Right ventricle myocardium superior (tissue), 1 donor: ENCODE measurements at places on chromosomes 13 and 19.
A peak's percentile ranks its signal among the peaks of the same experiment; 100 is the strongest.

GRCh38 chr13:30971575-30971974 lies 39.1 kb downstream of the TEX26 start:
- DNase-seq: no peak

- no peak for DNase-seq
Measured at GRCh38 chr19:40492274-40492673, 25.5 kb downstream of the SPTBN4 start.

- no peak for DNase-seq
Measured at GRCh38 chr13:77872995-77873394, 45.6 kb downstream of the EDNRB start.

DNA sequence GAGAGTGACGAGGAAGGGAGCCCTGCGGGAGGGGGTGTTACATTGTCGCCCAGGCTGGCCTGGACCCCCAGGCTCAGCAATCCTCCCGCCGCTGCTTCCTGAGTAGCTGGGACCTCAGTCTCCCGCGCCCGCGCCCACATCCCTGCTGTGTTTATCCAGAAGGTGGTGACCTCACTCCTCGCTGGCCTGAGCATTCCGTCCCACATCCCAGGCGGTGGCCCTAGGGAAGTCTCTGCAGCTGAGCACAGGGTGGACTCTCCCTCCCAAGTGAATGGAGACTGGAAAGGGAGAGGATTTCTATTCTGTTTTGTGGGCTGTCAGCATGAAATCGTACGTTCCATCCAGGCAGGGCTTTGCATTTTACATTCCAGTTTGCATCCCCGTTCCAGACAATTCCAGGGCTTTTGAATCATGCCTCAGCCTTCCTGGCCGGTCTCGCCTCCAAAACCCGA lies 401 bp upstream of the ZNF765 start:
- peak; percentile 75 for DNase-seq

- DNase-seq: no peak
Measured at GRCh38 chr13:60836821-60837220, 439.8 kb downstream of the TDRD3 start.

DNA sequence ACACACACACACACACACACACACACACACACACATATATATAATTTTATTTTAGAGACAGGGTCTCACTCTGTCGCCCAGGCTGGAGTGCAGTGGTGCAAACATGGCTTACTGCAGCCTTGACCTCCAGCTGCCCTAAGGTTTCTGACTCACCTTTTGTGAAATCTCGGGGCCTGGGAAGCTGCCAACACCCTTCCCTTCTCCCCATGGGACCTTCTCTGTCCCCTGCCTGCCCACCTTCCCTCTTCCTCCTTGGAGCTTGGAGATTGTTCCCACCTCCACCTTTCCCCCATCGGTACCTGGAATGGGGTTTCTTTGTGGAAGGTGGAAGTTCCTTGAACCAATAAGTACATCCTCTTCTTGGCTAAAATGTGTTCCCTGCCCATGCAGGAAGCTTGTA lies 6.3 kb downstream of the ARRDC5 start:
- no peak for DNase-seq

- DNase-seq: no peak
Measured at GRCh38 chr19:39506944-39507714, 7.8 kb upstream of the SELENOV start.

GRCh38 chr19:10112037-10112761 lies 706 bp downstream of the P2RY11 start:
- no peak for DNase-seq

DNA sequence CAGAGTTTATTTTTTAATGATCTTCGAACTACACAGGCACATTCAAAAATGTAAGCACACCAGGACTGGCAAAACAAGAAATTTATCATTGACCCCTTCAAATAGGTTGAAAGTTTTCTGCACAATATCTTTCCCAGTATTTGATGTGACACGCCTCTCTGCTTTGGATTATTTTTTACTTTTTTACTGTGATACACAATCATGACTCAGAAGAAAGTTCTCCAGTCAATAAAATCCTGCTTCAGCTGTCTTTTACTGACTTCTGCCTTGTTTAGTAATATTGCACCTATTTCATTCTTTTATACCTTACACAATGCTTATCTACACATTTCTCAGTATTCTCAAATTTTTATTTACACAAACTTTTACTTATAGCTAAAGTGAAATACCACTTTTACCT lies 1750.4 kb downstream of the PCDH9 start:
- no peak for DNase-seq

DNA sequence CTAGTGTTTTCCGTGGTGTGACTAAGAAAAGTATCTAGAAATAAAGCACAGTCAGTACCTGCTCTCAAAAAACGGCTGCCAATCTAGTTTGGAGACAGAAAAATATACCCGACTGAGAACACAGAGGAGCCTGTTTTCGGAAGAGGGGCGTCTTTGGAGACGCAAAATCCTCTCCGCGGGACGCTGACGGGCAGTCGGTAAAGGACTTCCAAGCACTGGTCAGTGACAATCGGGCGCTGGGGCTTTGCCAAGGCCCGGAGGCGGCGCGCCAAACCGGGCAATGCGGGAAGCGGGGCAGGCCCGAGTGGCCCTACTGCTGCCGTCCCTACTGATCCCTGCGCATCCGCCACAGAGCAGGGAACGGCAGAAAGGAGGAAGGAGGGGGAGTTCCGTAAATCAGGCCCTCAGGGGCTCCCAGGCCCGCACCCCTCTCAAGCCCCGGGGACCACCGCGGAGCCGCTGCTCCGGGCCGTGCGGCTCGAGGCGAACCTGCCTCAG lies 588 bp upstream of the DPY19L3 start:
- DNase-seq: peak; percentile 83

DNA sequence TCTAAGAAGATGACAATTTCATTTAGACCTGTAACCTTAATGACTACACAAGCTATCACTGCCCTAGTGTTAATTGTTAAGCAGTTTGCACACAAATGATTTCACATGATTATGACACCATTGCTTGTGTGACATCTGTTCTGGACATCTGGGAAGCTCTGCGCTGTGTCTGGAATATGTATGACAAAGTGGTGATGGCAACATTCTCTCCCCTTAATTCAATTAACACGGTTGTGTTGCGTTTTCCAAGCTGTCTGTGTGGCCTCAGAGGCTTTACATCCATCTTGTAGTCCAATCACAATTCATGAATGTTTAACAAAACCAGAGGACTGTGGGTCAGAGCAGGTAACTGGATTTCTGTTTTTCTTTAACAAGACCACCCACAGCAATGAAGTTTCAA lies 204.4 kb downstream of the COG6 start:
- DNase-seq: no peak

GRCh38 chr13:35978607-35979316 lies 152.4 kb downstream of the DCLK1 start:
- DNase-seq: no peak

GRCh38 chr19:6214881-6215541 lies 64.8 kb downstream of the MLLT1 start:
- no peak for DNase-seq

DNA sequence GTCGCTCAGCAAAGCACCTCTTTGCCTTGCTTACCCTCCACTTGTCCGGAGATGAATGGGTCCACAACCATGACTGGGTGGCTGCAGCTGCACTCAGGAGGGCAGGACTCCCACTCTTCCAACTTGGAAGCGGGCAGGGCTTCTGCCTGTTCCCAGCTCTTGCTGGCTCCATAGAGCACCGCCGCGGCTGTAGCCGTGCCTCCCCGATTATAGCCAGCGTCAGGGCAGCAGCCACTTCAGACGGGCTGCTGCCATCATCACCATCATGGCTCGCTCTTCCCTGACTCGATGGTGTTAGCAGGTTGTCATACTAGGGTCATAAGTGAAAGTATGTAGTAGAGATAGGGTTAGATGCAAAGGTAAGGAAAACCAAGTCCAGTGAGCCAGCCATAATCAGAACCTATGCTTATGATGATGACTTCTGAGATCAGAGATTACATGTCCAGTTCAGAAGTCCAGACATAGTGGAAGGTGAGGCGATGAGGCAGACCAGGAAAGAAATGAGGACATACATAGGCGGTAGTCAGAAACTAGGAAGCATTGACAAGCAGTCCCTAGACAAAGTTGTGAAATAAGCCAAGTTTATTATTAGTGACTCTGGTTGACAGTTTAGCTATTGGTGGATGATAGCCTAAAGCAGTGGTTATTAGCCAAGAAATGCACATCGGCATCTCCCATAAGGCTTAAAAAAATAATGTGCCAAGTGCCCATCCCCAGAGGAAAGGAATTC lies 4.4 kb upstream of the INTS6 start:
- DNase-seq: no peak

DNA sequence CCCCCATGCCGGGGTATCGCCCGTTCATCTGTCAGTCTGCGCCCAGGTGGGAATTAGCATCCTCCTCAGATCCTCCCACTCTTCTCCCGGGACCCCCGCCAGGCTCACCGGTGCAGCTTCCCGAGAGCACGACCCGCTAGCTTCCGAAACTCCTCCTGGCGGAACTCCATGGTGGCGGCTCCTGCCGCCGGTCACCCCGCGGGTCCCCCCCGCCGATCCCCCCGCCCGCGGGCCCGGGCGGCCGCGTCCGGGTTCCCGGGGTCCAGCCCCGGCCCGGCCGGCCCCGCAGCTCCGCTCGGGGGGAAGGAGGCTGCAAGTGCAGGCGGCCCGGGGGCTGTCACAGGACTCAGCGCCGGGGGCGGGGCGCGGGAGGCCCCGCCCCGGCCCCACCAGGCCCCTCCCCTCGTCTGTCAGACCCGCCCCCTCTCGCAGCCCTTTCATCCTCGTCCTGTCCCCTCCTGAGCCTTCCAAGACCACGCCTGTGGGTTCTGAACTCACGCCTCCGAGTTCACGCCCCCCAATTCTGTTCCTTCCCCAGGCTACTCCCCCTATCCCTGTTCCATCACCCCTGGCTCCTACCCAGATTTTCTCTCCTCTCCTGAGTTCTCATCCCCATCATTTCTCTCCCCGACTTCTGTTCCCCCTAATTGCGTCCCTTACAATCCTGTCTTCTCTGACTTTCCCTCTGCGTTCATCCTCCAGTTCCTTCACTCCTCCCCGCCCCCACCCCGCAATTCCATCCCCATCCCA lies at the start of gene SLC17A7:
Gene SLC17A7, minus strand, starts transcription at position 318 of the 750 bp plus-strand sequence. Its CDS starts 148 bp downstream, at position 170.
- peak; percentile 73 for DNase-seq

DNA sequence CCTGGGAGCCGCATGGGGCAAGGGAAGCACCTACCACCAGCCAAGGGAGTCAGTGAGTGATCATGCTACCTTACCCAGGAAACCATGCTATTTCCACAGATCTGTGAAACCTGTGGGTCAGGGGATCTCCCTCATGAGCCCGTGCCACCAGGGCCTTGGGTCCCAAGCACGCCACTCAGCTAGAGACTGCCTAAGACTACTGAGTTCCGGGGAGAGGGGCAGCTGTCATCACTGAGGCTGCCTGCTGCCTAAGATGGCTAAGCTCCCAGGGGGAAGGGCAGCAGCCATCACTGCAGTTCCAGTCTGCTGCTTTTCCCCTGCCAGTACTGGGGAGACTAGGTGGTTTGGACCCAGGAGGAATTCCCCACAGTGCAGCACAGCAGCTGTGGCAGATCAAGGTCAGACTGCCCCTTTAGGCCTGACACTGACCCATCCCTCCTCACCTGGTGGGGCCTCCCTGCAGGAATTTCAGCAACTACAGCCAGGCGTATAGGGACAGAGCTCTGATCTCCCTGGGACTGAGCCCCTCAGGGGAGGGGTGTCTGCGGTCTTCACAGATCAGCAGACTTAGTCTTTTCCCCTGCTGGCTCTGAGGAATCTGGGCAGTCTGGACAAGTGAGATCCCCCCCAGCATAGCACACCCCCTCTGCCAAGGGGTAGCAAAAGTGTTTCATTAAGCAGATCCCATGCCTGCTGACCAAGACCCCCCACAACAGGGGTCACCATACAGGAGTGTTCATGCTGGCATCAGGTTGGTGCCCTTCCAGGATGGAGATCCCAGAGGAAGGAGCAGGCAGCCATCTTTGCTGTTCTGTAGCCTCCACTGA lies 26.9 kb downstream of the VSTM2B start:
- no peak for DNase-seq

DNA sequence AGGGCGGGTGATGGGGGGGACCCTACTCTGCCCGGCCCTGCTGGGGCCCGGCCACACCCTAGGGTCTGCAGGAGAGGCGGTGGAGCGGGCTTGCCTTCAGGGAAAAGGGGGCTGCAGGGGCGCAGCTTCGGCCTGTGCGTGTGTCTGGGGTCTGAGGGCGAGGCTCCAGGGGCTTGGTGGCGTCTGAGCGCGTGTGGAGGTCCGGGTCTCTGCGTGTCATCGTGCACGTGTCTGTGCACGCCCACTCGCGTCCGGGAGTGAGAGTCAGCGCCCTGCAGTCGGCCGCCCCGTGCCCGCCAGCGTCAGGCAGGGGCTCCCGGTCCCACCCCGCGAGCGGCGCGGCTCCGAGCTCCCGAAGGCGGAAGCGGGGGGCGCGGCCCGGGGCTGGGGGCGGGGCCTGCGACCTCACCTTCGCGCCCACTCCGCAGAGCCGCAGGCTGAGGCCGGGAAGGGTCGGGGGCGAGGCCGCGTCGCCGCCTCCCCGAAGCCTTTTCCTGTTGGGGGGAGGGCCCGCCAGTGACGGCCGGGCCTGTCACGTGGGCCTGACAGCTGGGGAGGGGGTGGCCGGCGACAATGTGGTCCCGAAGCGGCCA lies at the start of gene ARHGAP45:
Gene ARHGAP45, plus strand, starts transcription at position 420 of the 593 bp plus-strand sequence. CDS start 239 bp downstream, outside the sequence.
- peak; percentile 74 for DNase-seq

DNA sequence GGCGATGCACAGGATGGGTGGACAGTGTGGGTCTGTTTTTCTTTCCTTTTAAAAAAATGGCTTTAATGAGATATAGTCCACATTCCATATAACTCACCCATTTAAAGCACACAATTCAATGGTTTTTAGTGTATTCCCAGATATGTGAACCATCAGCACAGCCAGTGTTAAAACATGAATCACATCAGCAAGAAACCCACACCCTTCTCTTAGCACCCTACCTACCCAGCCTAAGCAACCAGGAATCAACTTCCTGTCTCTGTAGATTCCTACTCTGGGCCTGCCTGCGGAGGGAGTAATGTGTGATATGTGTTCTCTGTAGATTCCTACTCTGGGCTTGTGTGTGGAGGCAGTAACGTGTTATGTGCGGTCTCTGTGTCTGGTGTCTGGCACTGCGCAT lies 11.9 kb downstream of the TMEM255B start:
- DNase-seq: no peak

DNA sequence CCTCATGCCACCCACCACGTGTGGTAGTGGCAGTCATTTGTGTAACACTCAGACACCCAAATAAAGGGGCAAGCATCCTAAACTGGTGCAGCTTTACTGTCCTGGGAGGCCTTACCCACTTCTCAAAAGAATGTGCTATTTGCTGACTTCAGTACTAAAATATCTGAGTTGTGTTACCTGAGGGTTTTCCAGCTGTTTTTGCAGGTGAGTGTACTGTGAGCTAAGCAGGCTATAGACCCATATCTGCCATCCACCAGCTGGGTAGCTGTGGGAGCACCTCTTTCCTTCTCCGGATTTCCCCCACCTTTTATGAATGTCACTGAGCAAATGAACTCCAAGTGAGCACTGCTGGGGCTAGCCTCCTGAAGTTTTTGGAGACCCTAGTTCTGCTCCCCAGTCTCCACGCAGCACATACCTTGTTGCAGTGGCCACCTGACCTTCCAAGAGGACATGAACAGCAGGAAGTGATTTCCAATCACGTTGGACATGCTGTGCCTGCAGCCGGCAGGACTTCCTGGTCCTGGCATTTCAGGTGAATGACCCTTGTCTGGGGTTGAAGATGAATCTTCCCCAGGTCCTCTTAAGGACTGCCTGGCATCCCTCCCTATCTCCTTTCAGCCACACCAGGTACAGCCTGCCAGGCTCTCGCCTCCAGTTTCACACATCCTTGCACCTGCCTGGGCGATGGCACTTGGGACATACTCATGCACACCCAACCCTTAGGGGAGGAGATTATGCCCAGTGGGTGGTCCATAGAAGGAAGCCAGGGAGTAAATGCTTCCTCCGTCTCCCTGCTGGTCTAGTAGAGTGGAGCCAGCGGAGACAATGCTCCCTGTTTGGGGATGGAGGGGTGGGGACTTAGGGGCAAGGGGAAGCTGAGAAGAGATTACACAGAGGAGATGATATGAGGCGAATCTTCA lies 109.5 kb upstream of the SPATA13 start:
- no peak for DNase-seq

- no peak for DNase-seq
Measured at GRCh38 chr13:61204025-61204424, 211.6 kb downstream of the PCDH20 start.
